ENCODE measurements at places on chromosomes 1 and 21. TPM values are rescaled to one million over a fixed set of nuclear protein-coding genes. Genes with fewer than 3 reads are reported as not detected.

DNA sequence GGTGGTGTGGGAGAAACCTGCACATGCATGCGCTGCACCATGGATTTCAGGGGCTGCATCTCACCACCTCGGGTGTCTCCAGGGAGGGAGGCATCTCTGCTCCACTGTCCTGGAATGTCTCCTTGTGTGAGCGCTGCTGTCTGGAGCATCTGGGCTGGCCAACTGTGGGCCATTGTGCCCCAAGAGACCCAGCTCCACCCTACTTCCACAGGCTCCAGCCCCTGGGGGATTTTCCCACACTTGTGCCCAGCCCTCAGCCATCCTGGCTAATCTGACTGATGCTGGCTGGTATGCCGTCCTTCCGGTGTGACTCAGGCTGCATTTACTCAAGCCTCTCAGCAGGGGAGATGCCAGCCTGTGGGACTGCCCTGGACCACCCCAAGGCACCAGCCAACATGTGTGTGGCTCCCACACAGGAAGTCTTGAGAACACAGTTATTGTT, 62.0 kb downstream of the TRIM11 start:
- DNase-seq = peak; percentile 35

DNA sequence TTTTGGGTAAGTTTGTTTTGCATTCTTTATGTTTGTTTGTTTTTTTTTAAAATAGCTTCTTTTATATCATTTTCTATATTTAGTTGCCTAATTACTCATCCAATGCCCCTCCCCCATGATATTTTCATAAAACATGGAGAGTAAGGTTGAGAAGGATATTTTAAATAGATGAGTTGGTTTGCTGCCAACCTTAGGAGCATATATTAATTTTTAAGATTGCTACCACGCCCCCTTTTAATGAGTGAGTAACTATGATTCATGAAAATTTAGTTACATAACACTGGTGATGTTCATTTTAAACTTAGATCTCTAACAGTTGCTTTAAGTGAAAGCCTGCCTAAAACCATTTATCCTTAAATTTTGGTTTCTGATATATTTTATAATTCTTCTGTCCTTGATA, 18.7 kb downstream of the TMEM50A start:
- no peak for DNase-seq

VAV3 gene
- 11.4 TPM for total RNA-seq

CA14 gene
- not detected for total RNA-seq

Measured in mesenteric fat pad (tissue), 1 donor.